Fibroblast of skin of abdomen (primary cell): ENCODE measurements at places on chromosomes 13 and 19.

GRCh38 chr13:100315522-100315921 lies 226.6 kb downstream of the PCCA start:
- no peak for DNase-seq

DNA sequence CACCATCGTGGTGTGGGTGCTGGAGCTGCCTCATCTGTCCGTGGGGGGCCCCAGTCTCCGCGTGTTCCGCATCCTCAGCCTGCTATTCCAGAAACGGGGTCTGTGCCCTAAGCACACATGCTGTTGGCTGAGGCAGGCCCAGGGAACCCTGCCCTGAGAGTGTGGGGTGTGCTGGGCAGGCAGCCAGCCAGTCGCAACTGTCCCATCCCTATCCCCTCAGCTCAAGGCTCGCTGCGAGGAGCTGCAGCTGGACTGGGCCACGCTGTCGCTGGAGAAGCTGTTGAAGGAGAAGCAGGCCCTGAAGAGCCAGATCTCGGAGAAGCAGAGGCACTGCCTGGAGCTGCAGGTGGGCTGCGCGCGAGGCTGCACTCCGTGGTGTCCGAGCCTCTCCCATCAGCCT lies 21.9 kb downstream of the PLEKHJ1 start:
- DNase-seq = no peak

- peak; percentile 41 for DNase-seq
Measured at GRCh38 chr13:97116754-97117153, 105.4 kb upstream of the MBNL2 start.

DNA sequence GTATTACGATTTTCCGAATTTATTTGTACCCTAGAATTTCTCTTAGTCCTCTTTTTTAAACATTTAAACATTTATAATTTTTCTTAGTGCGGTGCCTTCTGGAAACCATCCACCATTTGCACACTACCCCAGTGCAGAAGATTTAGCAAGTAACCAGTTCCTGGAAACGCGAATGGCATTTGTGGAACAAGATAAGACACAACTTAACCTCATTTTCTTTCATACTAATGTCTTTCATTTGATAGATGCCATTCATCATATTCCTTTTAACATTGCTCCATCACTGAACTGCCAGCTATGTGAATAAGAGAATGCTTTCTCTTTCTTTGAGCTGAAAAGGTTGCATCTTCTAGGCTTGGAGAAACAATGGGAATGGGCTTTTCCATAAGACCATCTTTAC lies 6.8 kb downstream of the FRY start:
- DNase-seq = no peak

DNA sequence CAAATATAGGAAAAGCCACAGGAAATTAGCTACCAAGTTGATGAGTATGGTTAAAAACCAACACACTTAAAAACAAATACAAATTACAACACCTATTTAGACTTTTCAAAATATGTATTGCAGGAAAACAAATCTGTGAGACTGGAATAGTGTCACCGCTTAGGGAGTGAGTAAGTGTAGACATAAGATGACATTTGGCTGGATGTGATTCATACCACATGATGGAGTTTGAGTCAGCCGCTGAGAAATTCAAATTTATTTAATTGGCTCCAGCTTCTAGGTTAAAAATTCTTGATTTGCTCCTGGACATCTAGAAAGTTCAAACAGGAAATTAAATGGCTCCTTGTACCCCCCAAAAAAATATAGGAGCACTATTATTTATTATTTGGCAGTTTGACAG lies 531.7 kb downstream of the SLITRK1 start:
- peak; percentile 54 for DNase-seq

DNA sequence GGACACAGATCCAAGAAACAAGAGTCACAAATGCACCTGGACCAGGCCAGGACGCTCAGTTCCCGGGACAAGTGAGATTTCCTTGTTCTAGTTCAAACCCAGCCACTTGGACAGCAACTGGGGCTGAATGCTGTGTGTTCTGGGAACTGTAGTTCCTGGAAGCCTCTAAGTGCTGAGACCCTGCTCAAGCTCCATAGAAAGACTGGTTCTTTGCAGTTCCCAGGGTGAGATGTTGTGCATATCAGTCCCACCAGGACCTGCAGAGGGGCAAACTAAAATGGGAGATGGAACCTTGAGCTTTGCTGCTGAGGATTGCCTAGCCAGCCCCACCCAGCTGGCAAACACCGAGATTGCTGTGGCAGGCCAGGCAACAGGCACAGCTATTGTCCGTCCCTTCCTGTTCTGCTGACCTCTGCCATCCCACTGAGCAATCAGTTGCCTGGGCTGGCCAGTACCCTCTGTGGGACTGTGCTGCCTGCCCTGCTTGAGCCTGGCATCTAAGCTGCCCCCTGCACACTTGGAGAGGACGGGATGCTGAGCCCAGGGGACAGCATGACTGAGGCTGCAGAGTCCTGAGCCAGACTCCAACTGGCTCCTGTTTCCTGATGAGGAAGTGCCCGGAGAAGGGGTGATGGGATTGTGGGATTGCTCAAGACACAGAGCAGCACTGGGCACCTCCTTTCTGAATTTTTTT lies 1.4 kb upstream of the GIPC1 start:
- no peak for DNase-seq

GRCh38 chr19:47225746-47226425 lies 5.1 kb downstream of the BBC3 start:
- DNase-seq = peak; percentile 91

GRCh38 chr19:46974181-46974580 lies 45.5 kb upstream of the NPAS1 start:
- DNase-seq = peak; percentile 42

DNA sequence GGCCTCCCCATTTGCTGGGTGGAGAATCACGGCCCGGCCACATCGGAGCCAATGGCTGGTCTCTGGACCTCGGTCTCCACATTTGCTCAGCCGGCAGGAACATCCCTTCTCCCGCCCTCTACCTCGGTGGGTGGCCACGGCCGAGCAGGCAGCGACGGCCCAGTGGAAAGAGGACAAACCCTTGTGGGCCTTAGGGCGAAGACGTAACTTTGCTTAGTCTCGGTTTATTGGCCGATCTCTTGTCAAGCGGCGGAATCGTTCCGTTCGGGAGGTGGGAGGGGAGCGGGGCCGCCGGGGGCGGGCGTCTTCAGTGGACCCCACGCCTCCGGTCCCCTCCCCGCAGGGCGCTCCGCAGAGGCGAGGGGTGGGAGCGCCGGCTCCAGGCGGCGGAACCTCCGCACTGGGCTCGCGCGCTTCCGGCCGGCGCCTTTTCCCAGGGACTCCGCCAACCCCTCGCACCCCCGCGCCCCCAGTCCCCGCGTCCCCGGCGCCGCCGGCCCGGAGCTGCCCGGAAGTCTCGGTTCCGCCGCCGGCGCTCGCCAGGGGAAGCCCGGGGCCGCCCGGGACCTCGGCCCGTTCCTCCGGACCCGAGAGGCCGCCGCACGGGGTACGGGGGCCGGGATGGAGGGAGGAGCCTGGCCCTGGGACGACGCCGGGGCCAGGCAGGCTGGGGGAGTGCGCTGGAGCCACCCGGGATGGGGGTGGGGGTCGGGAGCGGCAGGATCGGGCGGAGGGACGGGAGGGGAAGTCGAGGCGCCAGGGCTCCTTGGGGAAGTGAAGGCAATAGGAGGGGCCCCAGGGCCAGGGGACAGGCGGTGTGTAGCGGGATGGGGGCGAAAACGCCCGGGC lies at the start of gene ZNF580:
Gene ZNF580, plus strand, starts transcription at position 426 of the 849 bp plus-strand sequence. CDS start 1,507 bp downstream, outside the sequence.
- DNase-seq = peak; percentile 84

DNA sequence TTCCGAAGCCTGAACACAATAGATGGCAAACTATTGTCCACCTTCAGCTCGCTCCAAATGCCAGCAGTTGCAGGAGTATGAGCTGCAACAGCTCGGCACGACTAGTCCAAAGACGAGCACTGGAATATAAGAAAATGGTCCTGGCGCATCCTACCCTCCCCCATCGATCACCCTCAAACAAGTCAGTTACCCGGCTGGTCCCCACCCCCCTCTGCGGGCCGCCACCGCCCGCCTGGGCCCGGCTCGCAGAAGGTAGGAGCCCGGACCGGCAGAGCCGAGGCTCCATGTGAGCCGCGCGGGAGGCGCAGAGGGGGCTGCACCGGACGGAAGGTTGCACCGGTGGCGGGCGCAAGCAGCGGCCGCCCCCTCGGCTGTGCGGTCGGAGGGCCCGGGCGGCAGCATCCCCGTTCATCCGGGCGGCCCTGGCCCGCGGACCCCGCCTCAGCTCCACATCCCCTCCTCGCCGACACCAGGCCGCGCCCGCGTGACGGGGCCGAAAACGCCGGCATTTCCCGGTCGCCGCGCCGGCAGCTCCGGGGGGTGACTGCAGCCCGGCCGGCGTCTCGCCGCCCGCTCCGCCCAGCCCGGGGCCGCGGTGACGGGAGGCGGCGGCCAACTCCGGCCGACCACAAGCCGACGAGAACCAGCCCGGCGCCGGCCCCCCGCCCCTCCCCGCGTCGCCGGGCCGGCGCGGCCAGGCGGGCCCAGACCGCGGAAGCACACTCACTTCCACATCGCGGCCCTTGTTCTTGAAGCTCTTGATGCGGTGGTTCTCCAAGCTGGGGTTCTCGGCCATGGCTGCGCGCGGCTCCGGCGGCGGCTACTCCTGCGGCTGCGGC lies 552 bp downstream of the KPNA3 start:
- peak; percentile 50 for DNase-seq

DNA sequence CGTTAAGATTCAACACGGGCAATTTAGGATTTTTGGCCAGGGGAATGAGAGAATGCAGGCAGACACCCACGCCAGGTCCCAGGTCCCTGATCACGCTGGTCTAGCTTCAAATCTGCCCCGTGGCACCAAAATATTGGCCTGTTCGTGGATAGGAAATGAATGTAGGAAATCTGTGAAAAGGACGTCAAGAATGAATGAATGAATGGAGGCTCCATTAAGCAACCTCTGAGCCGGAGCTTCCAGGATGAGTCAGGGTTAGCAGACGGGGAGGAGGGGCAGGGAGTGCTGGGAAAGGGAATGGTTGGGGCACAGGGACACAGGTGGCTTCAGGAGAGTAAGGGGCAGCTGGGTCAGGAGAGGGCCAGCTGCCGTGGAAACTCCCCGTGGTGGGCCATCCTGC lies 4.2 kb downstream of the SULT2B1 start:
- DNase-seq = peak; percentile 34

DNA sequence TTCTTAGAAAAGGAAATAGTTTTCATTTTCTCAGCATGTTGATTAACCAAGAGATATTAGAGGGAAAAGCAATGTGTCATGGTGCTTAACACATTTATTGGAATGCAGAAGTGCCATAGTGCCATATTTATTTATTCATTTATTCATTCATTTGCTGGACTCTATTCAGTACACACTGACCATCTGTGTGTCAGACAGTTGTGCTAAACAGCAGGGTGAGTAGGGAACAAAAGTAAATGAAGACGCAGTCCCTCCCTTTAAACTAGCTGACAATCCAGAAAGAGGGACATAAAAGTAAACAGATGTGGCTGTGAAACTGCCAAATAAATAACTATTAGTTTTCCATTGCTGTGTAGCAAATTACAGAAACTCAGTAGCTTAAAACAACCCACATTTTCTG lies 323.7 kb downstream of the MTUS2 start:
- no peak for DNase-seq

DNA sequence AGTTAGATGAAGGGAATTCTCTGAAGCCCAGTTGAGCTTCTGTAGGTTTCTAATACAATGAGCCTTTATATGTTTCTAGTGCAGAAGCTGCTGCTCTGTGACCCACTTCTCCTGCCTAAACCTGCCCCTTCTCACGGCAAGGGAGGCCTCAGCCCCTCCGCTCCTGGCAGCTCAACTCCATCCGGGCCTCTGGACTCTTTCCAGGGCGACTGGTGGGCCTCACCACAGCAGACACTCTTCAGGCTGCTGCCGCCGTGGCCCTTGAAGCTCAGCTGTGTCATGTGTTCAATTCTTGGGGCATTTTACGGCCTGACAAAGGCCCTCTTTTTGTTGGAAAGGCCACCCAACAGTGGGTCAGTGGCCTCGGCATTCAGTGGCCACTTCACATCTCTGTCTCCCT lies 10.0 kb upstream of the C19orf33 start:
- no peak for DNase-seq

GRCh38 chr19:27905074-27905473 lies 1307.9 kb downstream of the UQCRFS1 start:
- no peak for DNase-seq

DNA sequence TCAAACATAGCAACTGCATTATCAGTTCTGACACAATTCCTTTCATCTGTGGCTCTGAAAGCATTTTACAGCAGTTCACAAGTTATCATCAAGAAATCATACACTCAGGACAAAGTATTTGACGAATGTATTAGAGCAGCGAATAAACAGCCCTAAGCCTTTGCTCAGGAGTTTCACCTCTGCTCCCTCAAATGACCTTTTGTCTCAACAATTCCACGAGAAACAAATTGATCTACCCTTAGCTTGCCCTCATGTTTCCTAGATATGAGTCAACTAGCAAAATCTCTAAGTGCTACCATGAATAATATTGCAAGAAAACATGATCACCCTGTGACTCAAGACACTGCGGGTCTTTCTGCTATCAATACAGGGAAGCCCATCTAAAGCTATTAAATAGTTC lies 396.1 kb downstream of the EFNB2 start:
- DNase-seq = peak; percentile 6

DNA sequence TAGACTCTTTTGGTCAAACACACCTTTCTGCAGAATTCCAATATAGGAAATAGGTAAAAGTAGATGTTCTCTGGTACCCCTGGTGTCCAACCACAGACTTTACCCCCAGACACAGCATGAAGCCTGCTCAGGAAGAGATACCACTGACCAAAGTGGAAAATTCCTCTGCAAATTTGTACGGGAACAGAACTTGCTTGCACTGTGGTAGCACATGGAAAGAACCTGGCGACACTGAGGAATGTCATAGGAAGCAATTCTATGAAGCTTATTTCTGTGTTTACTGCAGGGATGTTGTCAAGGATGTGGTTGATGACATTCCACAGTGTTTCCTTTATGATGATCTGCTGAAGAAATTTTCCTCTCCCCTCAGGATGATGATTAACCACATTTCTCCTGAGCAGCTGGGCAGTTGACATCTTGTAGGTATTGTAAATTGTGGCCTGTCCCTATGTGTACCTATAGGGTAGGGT lies 48.9 kb upstream of the TNFSF11 start:
- peak; percentile 47 for DNase-seq

- no peak for DNase-seq
Measured at GRCh38 chr13:41203810-41204209, 9.4 kb upstream of the KBTBD7 start.

- DNase-seq = no peak
Measured at GRCh38 chr13:94595001-94595949, 677 bp downstream of the TGDS start.

GRCh38 chr13:27973291-27973690 lies 4.2 kb upstream of the CDX2 start:
- DNase-seq = no peak

DNA sequence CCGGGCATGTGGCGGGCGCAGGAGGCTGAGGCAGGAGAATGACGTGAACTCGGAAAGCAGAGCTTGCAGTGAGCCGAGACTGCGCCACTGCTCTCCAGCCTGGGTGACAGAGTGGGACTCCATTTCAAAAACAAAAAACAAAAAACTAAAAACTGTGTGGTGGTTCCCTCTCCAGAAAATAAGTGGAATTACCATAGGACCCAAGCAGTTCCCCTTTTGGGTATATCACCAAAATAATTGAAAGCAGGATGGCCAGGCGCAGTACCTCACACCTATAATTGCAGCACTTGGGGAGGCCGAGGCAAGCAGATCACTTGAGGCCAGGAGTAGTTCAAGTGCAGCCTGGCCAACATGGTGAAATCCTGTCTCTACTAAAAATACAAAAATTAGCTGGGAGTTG lies 15.7 kb upstream of the LDLR start:
- no peak for DNase-seq
